ENCODE measurements at places on chromosomes 3 and 15. TPM values are rescaled to one million over a fixed set of nuclear protein-coding genes. Genes with fewer than 3 reads are reported as not detected.

Gene RETNLB
- not detected for total RNA-seq

GRCh38 chr3:165434516-165434915 lies 238.3 kb upstream of the SLITRK3 start:
- DNase-seq: no peak
- no peaks in the 10 kb centered on the region for H3K36me3 ChIP-seq
- H3K27me3 ChIP-seq: no peaks in the 10 kb centered on the region
- H3K27ac ChIP-seq: no peak overlapping the region

- H3K36me3 ChIP-seq: no peaks in the 10 kb centered on the region
- no peaks in the 10 kb centered on the region for H3K27me3 ChIP-seq
- peaks cover 4% of the 10 kb centered on the region for H3K4me1 ChIP-seq
- no peak overlapping the region for H3K4me3 ChIP-seq
Observed at GRCh38 chr15:84864444-84864795, 20.0 kb upstream of the SLC28A1 start.

- peaks cover 11% of the 10 kb centered on the region for H3K36me3 ChIP-seq
- no peak overlapping the region for H3K27ac ChIP-seq
- H3K4me3 ChIP-seq: no peak overlapping the region
- no peak for DNase-seq
- H3K4me1 ChIP-seq: peaks cover 3% of the 10 kb centered on the region
Observed at GRCh38 chr3:88093266-88093665, 34.2 kb downstream of the ZNF654 start.
